ENCODE measurements at places on chromosomes 3 and 15.

GRCh38 chr3:11636394-11636770 lies 7.3 kb downstream of the VGLL4 start:
- DNase-seq: no peak

DNA sequence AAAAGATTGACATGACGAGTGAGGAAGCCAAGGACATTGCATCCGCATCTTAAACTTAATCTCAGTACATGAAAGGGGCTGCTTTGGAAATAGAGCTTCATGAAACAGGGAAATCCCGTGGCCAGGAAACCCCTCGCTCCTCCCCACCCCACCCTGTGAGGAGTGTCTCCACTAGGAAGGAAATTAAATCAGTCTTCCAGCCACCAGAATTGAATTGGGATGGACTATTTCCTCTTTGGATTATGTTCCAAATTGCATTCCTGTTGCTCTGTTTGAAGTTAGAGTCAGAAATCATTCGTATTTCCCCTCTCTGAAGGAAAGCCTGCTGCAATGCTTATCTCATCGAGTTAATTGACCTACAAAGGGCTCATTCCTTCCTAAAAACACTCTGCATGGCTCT lies 35.8 kb downstream of the CLDN11 start:
- DNase-seq: no peak

DNA sequence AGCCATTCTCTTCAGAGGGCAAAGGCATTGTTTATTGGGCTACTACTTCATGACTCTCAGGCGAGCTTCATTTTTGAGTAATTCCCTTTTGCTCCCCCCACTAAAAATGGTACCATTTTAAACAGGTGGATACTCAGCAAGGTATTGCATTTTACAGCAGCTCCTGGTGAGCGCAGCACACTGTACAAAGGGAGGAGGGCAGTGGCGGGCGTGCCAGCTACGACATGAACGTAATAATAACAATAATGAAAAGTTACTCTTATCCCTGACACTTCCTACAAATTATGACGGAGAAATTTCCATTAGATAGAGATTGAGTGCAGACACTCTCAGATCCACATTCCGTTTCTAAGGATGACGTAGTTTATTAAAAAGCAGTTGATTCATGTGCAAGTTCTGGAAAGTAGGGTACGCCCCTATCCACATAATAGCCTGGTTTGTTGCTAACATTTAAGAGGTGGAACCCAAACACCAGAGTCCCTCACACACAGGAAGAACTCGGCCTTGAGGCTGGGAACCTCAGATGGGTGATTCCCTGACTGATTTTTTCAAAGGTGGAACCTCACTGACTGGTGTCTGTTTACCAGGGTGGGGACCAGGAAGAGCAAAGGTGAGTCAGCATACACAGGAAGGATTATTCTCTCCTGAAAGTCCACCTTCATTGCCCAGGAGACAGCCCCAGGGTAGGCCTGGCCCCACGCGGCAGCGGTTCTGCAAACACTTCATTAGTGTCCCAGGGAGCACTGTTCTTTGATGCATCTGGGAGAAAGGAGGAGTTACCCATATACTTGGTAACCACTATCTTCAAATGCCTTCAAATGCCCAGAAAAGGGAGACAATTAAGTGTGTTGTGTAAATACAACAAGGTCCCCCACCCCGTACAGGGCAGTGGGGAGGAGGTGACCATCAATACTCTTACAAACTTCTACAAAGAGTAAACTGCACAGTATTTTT lies 69.9 kb downstream of the LDHAL6B start:
- no peak for DNase-seq

DNA sequence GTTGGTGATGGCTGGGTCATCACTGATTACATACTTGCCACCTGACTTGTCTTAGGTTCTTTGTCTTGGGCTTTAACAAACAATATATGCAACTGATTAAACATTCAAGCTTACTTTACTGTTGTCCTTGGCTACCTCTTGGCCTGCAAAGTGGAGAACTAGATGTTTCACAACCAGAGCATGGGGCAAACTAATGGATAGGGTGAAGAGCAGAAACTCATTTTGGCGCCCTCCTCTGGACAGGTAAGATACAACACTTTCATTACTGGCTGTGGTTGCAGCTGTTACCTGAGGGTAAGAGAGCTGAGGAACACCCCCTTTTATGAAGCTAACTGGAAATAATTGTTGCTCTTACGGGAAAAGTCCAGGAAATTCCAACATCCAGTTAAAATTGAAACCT lies 262.1 kb downstream of the NAALADL2 start:
- no peak for DNase-seq

DNA sequence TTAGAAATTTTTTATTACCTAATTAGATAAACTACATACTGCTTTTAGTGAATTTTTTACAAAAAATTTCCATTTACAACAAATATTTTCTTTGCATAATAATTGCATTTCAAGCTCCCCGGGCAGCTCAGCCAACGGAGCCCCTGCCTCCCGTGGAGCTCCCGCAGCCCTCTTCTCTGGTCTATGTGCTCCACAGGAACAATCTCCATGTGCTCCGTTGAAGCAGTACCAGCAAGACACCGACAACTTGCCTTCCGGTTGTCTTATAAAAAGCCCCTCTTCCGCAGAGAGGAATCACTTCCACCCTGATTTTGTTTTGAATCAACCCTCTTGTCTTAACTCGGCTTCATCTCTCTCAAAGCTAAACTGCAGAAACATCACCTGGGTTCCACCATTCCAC lies 46.9 kb upstream of the CHD2 start:
- DNase-seq: no peak

All from left forelimb (tissue), 1 donor.